ENCODE measurements at places on chromosomes 13 and 19.

- DNase-seq: no peak
These were observed 201.2 kb downstream of the GGACT start for GRCh38 chr13:100387416-100387815.

- no peak for DNase-seq
These were observed 58.1 kb downstream of the MRPL57 start for GRCh38 chr13:21234526-21234925.

DNA sequence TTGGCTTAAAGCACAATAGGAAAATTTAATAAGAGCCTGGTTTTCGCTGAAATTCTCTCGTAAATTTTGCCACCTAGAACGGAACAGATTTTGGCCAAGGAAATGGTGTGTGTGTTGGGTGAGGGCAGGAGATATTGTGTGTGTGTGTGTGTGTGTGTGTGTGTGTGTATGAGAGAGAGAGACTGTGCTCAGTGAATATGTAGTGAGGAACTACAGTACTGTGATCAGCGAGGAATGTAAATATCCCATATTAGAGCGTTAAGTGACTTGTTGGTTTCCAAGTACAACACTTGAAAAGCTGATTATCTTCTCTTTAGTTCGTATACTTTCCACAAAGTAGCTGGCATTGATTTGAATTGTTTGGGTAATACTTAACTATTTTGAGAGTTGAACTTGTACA is 738.9 kb downstream of the PCDH9 start:
- DNase-seq: no peak

GRCh38 chr19:41548954-41549688 is 26.8 kb upstream of the CEACAM21 start:
- peak; percentile 95 for DNase-seq

GRCh38 chr19:37778613-37779126 is 716 bp downstream of the ZNF573 start:
- no peak for DNase-seq

- no peak for DNase-seq
These were observed 291.1 kb upstream of the ARGLU1 start for GRCh38 chr13:106858903-106859532.

DNA sequence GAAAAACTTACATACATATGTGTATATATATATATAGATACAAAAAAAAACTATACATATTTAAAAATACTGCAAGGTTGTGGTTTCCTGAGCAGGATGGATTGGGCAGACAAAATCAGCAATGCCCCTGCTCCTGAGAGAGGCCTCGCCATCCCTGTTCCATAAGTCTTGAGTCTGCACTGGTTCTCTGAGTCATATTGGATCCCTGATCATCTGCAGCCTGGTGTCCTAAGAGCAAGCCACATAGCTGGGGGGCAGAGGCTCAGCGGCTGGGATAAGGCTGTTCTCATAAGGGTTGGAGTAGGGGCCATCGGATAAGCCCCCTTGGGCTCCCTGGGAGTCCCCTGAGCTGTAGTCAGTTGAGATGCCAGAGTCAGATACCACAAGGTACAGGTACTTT is 3.3 kb downstream of the SWSAP1 start:
- DNase-seq: no peak

DNA sequence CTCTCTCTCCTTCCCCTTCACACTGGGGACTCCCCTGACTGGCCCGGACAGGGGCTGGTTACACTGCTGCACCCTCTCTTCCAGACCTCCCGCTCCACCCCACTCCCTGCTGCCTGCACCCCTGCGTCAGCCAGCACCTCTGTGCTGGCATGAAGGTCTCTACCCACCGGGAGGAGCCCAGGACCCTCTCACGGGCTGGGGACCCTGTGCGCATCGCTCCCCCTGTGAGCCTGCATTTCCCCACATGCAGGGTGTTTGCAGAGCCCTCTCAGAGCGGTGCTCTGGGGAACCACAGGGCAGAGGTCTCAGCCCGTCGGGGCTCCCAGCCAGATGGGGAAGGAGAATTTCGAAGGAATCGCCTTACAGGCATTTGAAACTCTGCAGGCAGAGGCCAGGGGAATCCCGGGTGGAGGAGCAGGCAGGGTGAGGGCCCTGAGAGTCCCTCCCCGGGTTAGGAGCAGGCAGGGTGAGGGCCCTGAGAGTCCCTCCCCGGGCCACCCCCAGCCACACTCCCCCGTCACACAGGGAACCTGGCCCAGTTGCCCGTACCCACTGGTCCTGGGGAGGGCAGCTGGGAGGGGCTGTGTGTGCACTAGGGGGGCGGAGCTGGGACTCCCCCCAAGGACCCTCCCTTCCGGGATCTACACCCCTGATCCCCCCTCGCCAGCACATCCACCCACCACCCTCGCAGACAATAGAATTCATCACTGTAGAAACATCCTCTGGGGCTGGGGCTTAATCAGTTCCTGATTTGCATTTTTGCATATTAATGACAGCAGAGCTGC is 16.3 kb upstream of the TCF3 start:
- peak; percentile 59 for DNase-seq

- DNase-seq: no peak
These were observed 176.2 kb downstream of the RFC3 start for GRCh38 chr13:33994198-33994597.

DNA sequence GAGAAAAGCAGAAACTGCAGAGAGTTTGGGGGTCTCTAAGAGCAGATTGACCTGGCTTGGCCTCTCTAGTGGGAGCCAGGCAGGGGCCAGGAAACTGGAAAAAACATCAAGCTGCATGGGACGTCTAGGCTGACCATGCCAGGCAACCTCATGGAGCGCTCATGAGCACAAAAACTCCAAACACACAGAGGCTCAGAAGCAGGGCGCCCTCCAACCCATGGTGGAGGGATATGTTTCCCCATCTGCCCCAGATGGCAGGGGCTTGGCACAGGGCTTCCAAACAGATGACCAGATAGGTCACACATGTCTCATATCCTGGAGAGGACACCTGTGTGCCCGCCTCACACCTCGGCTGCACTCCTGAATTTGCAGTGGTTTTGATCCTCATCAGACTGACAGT is 879.0 kb downstream of the UQCRFS1 start:
- DNase-seq: no peak

DNA sequence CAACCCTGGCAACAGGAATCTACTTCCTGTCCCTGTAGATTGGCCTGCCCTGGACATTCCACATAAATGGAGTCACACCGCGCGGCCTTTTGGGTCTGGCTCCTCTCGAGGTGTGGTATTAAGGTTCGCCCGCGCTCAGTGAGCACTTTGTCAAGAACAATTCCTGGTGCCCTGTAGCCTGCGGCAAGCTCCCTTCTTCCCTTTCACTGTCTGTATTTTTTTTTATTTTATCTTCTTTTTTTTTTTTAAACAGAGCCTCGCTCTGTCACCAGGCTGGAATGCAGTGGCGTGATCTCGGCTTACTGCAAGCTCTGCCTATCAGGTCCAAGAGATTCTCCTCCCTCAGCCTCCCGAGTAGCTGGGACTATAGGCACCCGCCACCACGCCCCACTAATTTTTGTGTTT is 28.3 kb downstream of the PEX11G start:
- DNase-seq: no peak

GRCh38 chr13:41459432-41460073 is 2.2 kb downstream of the RGCC start:
- DNase-seq: peak; percentile 76

DNA sequence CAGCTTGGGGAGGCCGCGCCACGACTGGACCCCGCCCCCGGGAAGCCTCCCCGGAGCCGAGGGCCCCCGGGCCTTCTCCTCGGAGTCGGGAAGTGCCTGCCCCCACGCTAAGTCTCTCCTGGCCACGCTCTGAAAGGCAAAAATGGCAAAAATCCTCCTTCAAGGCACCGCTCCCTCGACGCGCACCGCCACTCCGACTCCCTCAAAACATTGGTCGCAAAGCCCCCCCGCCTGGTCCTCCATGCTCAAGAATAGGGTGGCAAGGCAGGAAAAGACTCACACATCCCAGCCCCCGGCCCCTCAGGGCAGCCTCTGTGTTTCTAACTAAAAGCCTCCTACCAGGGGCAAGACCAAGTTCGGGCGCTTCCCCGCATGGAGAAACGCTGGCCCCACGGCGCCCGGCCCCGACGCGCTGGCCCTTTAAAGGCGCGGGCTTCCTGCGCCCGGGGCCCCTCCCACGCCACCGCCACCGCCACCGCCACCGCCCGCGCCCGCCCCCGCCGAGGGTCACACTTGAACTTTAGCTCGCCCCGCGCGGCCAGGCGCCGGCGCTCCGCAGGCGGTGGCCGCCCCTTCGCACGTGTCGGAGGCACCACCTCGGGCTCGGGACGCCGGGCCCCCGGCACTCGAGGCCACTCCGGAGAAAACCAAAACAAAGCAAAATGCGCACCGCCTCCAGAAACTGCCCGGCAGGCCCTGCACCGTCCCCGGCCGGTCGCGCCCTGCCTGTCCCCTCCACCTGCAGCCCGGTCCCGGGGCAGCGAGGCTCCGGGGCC is 1.9 kb downstream of the FOXO1 start:
- peak; percentile 92 for DNase-seq

DNA sequence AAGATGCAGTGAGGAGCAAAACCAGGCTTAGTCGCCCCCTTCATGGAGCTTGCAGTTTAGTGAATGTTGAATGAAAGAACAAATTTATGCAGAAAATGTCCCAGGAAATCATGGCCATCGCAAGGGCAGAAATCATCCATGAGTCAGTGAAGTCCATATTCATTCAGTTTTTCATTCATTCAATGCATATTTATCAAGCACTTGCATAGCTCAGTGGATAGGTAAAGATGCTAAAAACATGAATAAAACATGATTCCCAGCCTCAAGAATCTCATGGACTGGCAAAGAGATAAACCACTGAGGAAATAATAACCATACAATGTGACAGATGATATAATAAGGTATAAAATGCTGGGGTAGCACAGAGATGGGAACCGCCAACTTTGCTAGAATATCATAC is 58.8 kb downstream of the HSPH1 start:
- DNase-seq: no peak

DNA sequence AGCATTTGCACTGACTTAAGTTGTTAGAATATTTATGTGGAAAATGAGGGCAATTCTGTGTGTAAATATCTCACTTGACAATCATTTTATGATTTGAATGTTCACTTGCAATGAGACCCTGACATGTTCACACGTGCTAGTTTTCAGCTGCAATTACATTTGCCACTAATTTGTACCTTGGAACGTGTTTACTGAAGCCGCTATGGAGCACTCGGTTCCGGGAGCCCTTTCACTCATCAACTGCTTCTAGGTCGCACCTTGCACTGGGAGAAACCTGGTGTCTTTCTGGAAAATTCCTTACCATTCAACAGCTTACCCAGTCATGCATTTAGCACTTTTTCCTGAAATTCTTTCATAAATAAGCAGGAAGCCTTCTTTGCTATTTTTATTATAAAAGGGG is 229.6 kb downstream of the ZIC5 start:
- no peak for DNase-seq

DNA sequence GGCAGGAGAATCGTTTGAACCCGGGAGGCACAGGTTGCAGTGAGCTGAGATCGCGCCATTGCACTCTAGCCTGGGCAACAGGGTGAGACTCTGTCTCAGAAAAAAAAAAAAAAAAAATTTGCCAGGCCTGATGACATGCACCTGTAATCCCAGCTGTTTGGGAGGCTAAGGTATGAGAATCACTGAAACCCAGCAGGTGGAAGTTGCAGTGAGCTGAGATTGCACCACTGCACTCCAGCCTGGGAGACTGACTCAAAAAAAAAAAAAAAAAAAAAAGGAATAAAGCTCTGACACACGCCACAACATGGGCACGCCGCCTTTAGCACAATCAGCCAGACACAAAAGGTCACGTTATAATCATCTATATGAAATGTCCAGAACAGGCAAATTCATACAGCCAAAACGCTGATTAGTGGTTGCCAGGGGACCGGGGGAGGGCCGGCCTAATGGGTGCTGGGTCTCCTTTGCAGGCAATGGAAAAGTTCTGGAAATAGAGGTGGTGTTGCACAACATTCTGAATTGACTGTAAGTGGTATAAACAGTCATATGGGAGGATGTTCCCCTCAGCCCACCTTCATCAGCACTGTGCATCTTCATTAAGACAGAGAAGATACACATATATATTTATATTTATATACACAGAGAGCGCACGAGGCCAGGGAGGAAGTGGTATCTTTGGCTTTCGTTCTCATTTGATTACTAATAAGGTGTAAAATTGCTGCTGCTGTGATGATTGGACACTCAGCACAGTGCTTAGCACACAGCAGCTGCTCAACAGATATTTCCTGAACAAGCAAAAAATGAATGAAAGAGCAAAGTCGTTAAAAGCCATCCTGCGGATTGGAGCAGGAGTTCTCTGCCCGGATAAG is 3.8 kb downstream of the HSPBP1 start:
- DNase-seq: no peak

DNA sequence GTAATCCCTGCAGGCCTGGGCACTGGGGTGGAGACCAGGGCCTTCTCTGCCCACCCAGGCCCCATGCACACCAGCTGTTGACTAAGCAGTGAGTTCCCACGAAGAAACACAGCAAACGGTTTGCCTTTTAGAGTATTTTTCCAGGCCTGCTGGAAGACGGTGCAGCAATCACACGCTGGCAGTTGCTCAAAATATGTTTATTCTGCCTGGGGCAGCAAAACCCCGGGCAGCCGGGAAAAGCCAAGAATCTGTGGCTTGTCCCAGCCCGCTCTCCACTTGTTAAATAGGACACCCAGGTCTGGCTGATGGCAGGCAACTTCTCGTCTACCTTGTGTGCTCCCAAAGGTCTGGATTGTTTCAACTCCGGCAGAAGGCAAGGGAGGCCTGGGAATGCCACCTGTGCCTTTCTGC is 40.8 kb downstream of the GGACT start:
- no peak for DNase-seq

- peak; percentile 77 for DNase-seq
These were observed 32.3 kb upstream of the FGF9 start for GRCh38 chr13:21638319-21639282.

DNA sequence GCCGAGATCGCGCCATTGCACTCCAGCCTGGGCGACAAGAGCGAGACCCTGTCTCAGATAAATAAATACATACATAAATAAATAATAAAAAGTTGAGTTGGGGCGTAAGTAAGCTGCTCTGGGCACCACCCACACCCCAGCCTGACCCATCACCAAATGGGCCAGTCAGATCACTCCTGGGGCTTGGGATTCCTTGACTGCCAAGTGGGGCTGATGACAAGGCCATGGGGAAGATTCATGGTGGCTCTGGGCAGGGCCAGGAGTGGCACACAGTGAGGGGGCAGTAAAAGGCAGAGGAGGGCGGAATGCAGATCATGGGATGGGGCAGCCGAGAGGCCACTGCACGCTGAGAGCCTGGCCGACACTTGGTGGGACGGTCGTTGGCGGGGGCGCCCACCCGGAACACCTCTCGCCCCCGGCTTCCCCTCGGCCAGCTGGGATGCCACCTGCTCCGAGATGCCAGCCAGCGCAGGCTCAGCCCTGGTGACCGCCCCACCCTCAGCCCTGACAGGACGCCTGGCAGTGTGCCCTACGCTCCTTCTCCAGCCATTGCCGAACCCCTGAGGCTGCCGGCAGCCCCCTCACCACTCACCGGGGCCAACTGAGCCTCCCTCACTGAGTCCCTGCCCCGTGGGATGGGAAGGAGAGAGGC is 10.9 kb downstream of the ZNF653 start:
- DNase-seq: no peak

GRCh38 chr13:26459276-26460131 is 98.0 kb upstream of the WASF3 start:
- DNase-seq: peak; percentile 29

Data from activated CD4-positive, alpha-beta T cell treated with anti-CD3 and anti-CD28 coated beads, Interleukin-2, amount 10 ng/mL, durations not matched to agents 24 days and 14 days (primary cell).